ENCODE measurements at places on chromosomes 7 and 10. TPM values are rescaled to one million over a fixed set of nuclear protein-coding genes. Genes with fewer than 3 reads are reported as not detected.

PRF1 gene
- polyA plus RNA-seq: not detected

DNA sequence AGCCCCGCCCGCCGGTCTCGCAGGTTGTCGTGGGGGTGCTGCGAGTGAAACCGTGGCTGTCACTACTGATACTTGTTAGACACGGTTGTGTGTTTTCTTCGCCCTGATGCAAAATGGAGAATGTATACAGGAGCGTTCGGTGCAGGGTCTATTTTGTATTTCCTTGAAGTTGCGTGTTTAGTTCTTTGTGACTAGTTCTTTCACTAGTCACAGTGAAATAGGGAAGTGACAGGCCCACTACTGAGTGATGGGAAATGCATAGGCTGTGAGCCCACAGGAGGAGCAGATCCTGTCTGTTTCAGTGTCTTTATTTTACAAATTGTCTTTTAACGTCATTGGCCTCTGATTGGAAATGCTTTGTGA, 675 bp downstream of the ABRAXAS2 start:
- no peak for DNase-seq

ING3 gene
- 9.8 TPM for polyA plus RNA-seq

GRCh38 chr7:3592401-3593134, 291.5 kb downstream of the SDK1 start:
- DNase-seq: no peak

DNA sequence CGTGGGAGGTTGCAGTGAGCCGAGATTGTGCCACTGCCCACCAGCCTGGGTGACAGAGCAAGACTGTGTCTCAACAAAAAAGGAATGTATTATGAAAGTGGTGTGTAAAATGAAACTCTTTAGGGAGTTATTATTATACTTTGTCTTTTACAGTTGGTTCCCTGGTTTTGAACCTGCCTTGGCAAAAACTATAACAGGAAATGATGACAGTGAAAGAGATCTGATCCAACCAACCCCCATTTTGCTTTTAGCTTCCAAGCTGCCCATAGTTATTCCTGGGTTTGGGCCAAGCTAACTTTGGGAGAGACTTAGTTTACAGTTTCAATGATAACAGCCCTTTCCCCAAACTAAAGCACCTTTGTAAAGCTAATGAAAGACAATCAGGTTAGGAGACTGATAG, 34.1 kb upstream of the NMT2 start:
- no peak for DNase-seq

CH25H gene
- 1.1 TPM for polyA plus RNA-seq

FOXI2 gene
- polyA plus RNA-seq: not detected

HACD1 gene
- 42.0 TPM for polyA plus RNA-seq

- no peak for DNase-seq
Observed at GRCh38 chr7:15648461-15648961, 38.0 kb downstream of the MEOX2 start.

NODAL gene
- polyA plus RNA-seq: not detected

DNA sequence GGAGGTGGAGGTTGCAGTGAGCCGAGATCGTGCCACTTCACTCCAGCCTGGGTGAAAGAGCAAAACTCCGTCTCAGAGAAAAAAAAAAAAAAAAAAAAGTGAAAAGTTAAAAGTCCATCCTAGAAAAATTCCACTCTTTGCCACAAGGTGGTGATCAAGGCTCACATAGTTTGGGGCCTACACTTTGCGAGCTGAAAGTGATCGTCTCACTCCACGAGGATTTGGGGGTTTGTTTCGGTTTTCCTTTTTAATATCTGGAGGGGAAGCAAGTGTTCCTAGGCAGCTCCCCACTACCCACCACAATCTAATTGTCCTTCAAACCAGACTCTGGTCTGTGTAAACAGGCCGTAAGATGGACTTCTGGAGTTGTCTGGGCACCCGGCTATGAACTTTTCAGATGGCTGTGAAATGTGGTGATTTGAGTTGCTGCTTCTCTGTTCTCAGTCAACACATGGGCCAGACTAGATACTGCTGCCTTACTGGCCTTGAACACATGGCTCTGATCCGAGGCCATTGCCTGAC, 27.1 kb downstream of the PRLHR start:
- DNase-seq: peak; percentile 10

DPP6 gene
- not detected for polyA plus RNA-seq

CNPY1 gene
- not detected for polyA plus RNA-seq

TAS2R4 gene
- 0.26 TPM for polyA plus RNA-seq

NFE2L3 gene
- 50.2 TPM for polyA plus RNA-seq

- no peak for DNase-seq
Observed at GRCh38 chr7:122791959-122792545, 89.3 kb upstream of the RNF148 start.

DNA sequence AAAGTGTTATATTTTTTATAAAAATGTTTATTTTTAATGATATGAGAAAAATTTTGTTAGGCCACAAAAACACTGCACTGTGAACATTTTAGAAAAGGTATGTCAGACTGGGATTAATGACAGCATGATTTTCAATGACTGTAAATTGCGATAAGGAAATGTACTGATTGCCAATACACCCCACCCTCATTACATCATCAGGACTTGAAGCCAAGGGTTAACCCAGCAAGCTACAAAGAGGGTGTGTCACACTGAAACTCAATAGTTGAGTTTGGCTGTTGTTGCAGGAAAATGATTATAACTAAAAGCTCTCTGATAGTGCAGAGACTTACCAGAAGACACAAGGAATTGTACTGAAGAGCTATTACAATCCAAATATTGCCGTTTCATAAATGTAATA, 64.8 kb upstream of the CAPZA2 start:
- no peak for DNase-seq

SFRP4 gene
- polyA plus RNA-seq: not detected

GRCh38 chr10:99672884-99673283, 13.6 kb downstream of the ENTPD7 start:
- DNase-seq: no peak

DNA sequence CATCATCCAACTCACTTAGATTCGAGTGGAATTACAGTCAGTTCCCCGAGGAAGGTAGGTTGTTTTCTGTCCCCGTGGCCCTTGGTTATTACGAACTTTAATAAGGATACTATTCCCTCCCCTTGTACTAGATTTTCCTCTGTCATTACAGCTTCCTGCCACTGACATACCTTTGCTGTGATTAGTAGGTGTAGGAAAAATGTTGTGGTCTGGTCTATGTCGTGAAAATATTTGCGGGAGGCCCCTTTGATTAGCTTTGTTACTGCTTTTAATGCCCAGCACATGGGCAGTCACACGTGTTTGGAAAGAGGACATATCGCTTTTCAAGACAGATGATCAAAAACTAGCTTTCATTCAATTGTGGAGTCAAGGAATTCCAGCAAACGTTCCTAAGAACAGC, 92.2 kb downstream of the GATA3 start:
- no peak for DNase-seq

PPP1R9A gene
- polyA plus RNA-seq: not detected

ADAM22 gene
- 0.33 TPM for polyA plus RNA-seq

- DNase-seq: no peak
Observed at GRCh38 chr10:22570733-22571430, 143.5 kb downstream of the PIP4K2A start.

CCDC172 gene
- polyA plus RNA-seq: not detected

TRPV5 gene
- not detected for polyA plus RNA-seq

GRCh38 chr7:66503036-66503370, 125.7 kb upstream of the KCTD7 start:
- no peak for DNase-seq
